Inflammatory macrophage treated with lipopolysaccharide for 4 hours (primary cell): ENCODE measurements at places on chromosomes 12 and 14.

GRCh38 chr12:66269757-66270383, 32.4 kb upstream of the HELB start:
- peak; percentile 67 for DNase-seq

DNA sequence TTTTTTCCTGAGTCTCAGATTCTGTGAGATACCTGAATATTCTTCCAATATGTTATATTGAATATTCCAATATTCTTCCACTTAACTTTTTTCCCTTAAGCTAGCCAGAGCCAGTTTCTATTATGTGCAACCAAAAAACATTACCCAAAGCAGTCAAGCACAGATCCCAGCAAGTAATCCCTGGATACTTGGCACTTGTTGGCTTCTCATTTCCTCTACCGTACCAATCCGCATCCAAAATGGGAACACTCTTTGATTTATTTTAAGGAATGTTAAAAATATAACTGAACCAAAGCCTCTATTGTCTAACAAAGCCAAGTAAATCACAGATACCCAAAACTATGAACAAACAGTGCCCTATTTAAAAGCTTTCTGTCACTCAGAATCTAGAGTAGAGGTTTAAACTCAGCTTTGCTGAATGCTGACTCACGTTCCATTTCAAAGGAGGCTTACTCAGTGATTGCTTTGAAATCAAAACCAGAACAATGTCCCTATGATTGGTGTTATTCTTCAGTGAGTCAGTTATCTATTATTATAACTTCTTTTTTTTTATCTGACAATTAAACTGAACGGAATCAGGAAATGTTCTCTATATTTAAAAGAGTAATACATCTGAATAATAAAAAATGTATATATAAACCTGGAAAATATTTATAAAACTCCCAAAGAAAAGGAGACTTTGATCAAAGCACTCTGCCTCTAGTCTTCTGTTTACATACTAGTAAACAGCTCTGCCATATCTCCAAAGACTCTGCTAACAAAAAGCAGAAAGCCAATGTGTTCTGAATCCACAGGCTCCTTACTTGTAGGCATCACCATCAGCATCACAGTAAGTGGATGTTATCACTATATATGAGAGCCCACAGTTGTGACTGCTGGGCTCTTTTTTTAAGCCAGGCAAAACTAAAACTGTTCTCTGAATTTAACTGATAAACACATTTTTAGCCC, 360.8 kb downstream of the CCDC91 start:
- DNase-seq, result no peak

GRCh38 chr12:121849665-121850064, 9.0 kb downstream of the HPD start:
- DNase-seq, result peak; percentile 36

- DNase-seq, result peak; percentile 70
Observed at GRCh38 chr12:26130728-26131127, 5.9 kb upstream of the BHLHE41 start.
